Activated naive CD4-positive, alpha-beta T cell (primary cell): ENCODE measurements at places on chromosomes 6 and 20.

DNA sequence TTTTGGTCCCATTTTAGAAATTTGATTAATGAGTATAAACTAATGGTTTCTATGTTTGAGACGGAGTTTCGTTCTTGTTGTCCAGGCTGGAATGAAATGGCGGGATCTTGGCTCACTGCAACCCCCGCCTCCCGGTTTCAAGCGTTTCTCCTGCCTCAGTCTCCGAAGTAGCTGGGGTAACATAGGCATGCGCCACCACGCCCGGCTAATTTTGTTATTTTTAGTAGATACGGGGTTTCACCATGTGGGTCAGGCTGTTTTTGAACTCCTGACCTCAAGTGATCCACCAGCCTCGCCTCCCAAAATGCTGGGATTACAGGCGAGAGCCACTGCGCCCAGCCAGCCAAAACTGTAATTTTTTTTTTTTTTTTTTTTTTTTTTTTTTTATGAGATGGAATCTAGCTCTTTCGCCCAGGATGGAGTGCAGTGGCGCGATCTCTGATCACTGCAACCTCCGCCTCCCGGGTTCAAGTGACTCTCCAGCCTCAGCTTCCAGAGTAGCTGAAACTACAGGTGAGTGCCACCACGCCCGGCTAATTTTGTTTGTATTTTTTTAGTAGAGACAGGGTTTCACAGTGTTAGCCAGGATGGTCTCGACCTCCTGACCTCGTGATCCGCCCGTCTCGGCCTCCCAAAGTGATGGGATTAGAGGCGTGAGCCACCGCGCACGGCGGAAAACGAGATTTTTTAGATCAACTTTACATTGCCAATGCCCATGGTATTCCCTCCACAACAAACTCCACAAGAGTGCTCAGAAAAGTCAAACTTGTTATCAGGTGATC is 127.8 kb downstream of the HFE start:
- no peak for DNase-seq

DNA sequence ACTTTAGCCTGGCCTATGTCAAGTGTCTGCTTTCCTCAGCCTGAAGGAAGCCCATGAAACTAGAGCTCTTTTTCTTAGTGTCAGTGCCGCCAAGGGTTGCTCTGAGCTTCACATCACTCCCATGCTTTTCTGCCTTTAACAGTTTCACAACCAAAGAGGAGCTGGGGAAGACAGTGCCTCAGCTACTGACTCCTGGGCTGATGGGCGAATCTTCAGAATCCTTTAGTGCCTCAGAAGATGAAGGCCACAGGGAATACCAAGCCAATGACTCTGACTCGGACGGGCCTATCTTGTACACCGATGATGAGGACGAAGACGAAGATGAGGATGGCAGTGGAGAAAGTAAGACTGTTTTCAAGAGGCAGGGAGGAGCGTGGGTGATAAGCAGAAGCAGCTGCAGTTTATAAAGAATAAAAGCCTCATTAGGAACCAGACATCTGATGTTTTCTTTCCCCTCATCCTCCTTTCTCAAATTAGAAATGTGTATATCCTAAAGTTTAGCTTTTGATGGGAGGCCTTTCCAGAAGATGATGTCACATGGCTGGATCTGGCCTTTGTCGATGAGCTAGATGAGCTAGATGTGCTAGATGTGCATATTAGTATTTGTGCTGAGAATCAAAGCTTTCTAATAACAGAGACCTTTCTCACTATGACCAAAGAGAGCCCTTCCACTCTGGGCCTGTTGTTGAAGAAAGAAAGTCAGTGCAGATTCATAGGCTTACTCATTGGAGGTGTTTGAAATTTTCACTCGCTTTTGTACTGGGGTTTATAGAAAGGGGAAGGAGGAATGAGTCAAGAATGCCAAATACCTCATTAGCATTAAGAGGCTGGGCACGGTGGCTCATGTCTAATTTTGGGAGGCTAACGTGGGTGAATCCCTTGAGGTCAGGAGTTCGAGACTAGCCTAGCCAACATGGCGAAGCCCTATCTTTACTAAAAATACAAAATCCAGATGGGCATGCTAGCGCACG is 70.7 kb upstream of the LTV1 start:
- DNase-seq = no peak

DNA sequence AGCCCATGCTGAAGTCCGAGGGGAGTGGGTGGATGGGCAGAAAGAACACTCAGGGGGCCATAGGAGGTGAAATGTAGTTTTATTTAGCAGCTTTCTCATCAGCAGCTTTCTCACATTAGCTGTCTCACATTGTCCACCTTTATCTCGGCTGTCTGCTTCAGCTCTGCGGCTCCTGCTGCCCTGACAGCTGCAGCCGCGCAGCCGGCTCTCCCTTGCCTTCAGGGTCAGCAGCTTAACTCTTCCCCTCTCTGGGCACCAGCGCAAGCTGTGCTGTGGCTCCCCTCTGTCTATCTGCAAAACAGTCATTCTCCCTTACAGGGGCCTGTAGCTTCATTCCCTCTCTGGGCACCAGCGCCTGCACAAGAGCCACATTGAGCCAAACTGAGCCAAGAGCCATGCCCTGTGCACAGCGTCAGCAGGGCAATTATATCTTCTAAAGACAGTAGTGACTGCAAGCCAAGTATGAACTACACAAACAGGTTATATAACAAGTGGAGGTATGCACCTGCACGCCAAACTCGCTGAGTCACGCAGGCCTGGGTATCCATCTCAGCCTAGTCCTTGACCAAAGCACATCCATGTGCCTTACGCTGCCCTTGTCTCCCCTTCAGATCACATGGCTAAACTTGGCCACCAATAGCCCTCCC is 198.8 kb downstream of the EYA2 start:
- no peak for DNase-seq

DNA sequence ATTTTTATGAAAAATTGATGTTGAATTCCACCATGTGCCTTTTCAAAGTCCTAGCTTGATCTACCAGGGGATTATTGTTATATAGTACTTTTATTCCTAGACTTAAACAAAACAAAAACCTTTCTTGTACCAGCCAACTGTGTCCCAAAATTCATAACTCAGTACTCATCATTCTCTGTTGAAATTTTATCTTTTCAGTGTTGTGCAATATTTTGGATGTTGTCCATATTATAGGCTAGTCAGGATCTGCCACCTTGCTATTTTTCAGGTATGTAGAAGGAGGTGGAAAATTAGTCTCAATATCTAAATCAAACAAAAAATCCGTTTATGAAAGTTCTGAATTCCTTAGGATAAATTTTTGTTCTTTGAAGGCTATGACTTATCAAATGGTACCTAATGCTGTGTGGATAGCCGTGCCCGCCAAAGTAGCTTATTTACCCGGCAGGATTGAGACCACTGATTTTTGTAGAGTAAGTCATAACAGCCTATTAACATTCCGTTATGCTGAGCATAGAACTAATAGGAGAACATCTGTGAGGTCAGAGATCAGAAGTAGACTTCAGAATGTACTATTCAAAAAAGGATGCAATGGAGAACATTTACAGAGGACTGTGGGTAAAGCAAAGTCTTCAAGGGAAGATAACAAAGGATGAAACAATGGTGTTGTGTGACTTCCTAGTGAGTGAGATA is 304.7 kb downstream of the SOX4 start:
- DNase-seq = no peak

- DNase-seq = no peak
These were observed 15.8 kb upstream of the PLCB1 start for GRCh38 chr20:8116067-8116811.

DNA sequence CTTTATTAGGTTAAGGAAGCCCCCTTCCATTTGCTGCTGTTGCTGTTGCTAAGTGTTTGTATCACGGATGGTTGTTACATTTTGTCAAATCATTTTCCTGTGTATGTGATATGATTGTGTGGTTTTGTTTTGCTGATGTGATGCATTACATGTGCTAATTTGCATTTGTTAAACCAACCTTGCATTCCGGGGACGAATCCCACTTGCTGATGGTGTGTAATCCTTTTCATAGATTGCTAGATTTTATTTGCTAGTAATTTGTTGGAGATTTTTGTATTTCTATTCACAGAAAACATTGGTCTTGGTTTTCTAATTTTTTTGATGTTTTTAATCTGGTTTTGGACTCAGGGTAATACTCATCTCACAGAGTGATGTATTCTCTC is 167.8 kb downstream of the WDR27 start:
- DNase-seq = no peak

- no peak for DNase-seq
These were observed 133.3 kb upstream of the AHI1 start for GRCh38 chr6:135630789-135631376.

GRCh38 chr20:33211817-33212424 is 5.2 kb upstream of the BPIFA3 start:
- no peak for DNase-seq

- no peak for DNase-seq
These were observed at the start of gene L3MBTL1 for GRCh38 chr20:43507150-43508080. TSS of gene L3MBTL1 (plus strand) at chr20:43507697. CDS start at chr20:43513504, 5,807 bp downstream.

DNA sequence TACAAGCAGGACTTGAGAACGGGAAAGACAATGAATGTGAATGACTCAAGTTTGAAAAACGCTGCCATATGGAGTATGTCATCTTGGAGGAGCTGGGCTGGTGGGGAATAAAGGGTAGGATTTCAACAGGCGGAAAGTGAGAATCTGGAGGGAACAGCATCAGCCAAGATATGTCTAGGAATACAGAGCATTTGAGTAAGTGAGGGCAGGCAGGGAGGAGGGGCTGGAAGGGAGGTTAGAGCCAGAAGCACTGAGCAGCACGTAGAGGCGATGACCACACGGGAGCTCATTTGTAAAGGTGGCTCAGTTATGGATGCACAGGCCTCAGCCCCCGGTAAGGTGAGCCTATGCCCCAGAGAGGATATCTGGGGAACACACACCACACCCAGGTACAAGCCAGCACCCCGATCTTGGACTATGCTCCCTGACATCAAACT is 115.1 kb downstream of the ZMYND8 start:
- DNase-seq = no peak

- DNase-seq = no peak
These were observed 9.3 kb downstream of the ROMO1 start for GRCh38 chr20:35708502-35708901.

DNA sequence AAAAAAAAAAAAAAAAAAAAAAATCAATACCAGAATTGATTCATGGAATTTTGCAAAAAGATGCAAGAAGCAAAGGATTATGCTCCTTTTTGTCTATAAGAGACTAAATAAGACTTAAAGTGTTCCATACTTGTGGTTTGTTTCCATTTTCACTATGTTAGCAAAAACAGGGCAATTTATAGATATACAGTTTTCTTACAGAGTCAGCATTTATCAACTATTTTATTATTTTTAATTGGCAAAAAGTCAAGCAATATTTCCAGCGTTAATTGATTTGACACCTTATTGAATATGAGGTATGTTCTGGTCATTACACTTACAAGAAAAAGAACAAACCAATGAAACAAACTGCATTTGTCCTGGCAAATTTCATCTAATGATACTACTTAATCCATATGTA is 5.4 kb upstream of the SGK1 start:
- no peak for DNase-seq
